ENCODE measurements at places on chromosomes 1 and 21.

DNA sequence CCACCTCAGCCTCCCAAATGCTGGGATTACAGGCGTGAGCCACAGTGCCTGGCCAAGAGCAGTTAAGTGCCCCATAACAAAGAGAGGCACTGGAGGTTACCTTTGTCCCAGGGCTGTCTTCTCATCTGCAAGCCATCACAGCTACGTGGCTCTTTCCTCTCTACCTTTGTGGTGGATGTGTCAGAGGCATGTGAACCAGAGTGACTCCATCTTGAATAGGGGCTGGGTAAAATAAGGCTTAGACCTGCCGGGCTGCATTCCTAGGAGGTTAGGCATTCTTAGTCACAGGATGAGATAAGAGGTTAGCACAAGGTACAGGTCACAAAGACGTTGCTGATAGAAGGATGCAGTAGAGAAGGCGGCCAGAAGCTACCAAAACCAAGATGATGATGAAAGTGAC is 59.4 kb upstream of the POU2F1 start:
- no peak for DNase-seq

DNA sequence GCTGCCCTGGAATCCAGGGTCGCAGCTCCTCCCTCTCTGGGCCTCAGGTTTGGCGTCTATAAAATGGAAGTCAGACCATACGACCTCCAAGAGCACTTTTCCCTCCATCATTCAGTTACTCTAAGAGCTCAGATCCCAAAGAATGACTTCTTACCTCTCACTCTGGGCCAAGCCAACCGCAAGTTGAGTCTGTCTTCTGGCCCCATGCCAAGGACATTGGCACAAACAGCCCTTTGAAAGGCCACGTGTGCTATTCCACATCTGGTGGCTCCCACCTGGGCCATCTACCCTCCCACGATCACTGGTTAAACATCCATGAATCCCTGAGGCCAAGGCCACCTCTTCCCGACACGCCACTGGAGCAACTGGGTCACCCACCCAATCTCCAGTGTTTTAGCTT is 12.4 kb downstream of the SLC2A7 start:
- DNase-seq, result no peak

DNA sequence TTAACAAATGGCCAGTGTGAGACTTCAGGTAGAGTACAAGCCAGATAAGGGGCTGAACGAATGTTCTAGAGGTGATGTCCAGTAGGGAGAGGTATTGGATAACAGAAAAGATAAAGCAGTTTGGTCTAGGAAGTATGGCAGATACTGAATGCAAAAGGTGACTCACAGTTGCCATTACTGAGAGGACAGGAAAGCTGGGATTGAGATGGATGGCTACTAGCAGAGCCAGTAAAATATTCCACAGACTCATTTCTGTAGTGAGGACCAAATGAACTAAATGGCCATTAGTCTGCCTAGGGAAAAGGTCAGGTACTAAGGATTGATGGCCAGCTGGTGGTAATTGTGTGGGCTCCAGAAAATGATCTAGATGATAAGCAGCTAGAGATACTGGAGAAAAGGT is 11.5 kb downstream of the MACO1 start:
- DNase-seq, result no peak

- no peak for DNase-seq
Measured at GRCh38 chr21:46111857-46112724, 14.2 kb downstream of the COL6A2 start.

DNA sequence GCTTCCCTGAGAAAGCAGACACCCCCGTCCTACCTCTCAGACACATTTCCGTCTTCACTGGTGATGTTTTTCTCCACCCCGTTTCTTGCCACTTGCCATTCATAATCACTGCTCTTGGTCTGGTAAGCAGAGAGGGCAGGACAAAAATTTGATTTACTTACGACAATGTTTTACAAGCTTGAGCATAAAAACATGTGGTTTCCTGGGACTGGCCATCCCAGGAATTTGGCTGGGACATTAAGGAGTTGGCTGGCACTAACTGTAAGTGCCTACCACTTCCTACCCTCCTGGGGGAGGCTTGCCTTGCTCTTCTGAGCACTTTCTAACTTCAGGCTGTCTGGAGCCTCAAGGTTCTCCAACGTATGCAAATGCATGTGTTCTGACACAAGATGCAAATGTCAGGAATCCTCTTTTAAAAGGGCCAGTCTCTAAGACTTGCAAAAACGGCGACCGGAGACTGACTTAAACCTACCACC is 24.2 kb downstream of the ZBTB18 start:
- DNase-seq, result no peak

DNA sequence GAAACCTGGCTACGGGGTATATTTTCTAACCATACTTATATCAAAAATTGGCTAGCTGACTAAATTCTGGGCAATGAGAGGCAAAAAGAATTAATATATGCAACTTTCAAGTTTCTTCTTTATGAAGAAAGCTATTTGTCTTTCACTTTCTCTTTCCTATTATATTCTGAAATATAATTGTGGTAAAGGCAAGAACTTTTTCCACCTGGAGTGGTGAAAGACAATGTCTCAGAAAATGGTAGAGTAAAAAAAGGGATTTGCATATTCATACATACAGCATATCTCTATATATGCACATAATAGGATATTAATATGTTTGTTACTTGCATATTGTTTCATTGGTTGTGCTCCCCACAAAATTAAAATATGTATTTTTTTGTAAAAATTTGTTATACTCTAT is 793.8 kb downstream of the PLA2G4A start:
- no peak for DNase-seq

DNA sequence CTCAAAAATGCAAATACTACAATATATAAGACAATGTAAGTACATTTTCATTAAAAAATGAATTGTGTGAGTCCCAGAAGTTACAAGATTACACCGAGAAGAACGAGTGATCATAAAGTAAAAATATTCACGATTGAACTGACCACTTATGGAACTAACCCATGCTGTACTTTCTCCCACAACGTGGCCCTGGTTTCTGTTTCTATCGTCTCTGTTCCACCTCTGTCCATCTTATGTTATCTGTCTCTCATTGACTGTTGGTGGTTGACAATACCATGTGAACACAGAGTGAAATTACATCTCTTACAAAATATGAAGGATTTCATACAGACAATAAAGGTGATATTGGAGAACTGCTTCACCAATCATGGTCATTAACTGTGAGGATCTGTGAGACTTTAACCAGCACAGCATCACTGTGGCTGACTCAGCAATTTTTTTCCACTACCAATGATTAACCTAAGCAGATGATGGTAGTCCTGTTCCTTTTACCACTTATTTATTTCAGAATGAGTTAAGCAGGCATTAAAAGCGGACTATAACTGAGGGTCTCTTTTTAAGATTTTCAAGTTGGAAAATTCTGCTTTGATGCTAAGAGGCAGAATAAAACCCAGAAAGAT is 165.1 kb downstream of the TGFB2 start:
- no peak for DNase-seq

- no peak for DNase-seq
Measured at GRCh38 chr1:94098585-94099111, 22.3 kb downstream of the ABCA4 start.

- no peak for DNase-seq
Measured at GRCh38 chr1:156483397-156483796, 17.2 kb downstream of the MEF2D start.

GRCh38 chr1:202268817-202269216 is 72.9 kb downstream of the UBE2T start:
- DNase-seq, result no peak

GRCh38 chr1:165452336-165453130 is 7.6 kb upstream of the RXRG start:
- no peak for DNase-seq

DNA sequence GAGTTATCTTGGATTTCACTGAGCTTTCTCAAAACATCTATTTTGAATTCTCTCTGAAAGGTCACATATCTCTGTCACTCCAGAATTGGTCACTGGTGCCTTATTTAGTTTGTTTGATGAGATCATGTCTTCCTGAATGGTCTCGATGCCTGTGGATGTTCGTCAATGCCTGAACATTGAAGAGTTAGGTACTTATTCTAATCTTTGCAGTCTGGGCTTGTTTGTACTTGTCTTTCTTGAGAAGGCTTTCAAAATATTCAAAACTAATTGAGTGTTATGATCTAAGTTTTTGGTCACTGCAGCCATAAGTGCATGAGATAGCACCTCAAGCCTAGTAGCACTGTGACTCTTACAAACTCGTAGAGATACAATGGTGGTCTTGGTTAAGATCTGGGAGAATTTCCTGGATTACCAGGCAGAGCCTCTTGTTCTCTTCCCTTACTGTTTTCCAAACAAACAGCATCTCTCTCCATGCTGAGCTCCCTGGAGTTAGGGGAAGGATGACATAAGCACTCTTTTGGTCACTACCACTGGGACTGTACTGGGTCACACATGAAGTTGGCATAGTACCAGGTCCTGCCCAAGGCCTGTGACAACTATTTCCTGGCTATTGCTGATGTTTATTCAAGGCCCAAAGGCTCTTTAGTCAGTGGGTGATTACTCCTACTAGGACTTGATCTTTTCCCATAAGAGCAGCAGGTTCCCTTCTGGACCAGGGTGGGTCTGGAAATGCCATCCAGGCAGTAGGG is 25.6 kb downstream of the SLC22A15 start:
- DNase-seq, result no peak

GRCh38 chr1:234690872-234691271 is 80.9 kb upstream of the IRF2BP2 start:
- DNase-seq, result no peak

DNA sequence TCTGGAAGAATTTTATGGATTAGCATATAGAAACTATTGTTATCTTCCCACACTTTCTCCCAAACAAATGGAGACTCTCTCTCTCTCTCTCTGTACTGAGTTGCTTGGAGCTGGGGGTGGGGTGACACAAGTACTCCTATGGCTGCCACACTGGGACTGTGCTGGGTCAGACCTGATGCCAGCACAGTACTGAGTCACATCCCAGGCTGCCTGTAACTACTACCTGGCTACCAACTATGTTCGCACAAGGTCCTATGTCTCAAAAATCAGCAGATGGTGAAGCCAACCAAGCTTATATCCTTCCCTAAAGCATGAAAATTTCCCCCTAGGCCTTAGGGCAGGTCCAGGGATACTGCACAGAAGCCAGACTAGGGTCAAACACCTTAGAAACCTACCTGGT is 66.6 kb downstream of the FAF1 start:
- DNase-seq, result no peak

DNA sequence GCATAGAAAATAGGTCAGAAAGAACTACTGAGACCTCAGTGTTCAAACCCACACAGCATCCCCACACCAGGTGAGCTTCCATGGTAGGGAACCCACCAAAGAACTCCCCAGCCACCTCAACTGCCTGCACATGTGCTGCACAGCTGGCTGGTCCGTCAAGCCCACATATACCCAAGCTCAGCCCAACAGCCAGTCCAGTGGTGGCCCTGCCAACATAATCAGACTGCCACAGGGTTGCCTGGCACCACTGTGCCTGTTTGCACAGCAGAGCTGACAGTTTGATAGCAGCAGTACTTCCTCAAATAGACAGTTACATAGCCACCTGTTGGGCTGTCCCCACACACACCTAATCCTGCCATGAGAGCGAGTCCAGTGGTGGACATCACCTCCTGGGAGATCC is 283.3 kb upstream of the PRMT6 start:
- no peak for DNase-seq

- DNase-seq, result no peak
Measured at GRCh38 chr1:87650306-87650705, 321.6 kb downstream of the LMO4 start.

DNA sequence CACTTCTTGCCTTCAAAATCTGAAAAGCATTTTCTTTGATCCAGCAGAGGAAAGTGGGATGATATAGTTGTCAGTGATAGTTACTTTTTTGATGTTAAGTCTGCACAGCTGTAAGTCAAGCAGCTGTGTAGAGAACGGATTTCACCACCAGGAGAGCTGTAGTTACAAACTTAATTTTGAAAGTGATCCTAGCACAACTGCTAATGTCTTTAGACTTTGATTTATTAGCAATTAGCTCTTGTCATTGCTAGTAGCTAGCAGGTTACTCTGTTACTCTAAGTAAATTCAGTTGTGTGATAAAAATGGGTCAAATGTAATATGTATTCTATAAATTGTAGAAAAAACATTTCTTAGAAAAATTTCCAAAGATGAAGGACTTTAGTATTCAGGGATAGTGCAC is 46.0 kb downstream of the ALG6 start:
- DNase-seq, result no peak

- peak; percentile 7 for DNase-seq
Measured at GRCh38 chr1:9589144-9589718, 520 bp downstream of the TMEM201 start.

- DNase-seq, result no peak
Measured at GRCh38 chr21:24096651-24097050, 1510.6 kb downstream of the MRPL39 start.

DNA sequence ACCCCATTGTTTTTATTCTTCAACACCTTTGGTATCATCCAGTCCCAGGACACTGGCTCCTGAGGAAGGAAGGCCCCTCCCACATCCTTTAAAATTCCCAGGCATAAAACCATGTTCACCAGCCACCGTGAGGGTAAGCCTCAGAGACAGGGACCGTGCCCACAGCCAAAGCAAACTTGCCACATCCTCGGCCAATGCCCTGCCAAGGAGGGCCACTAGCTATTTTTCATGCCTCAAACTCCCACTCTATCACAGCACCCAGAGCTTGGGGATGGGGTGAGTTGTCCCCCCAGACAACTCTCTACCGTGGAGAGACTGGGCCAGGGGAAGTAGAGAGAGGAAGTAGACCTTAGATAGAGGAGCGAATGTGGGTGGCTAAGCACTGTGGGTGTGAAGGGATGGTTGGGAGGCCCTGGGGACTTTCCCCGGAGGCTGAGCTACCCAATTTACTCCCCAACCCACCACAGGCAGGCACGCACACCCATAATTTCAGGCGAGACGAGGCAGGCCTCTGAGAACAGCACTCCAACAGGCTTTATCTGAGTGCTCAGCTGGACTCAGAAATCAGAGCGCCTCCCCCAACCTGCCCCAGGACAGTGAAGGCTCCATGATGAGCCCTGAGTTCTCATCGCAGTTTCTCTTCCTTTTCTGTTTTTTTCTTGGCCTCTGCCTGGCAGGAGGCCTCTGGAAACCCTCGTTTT is 15.9 kb upstream of the BTG2 start:
- DNase-seq, result no peak

GRCh38 chr1:46136711-46137110 is 4.3 kb upstream of the PIK3R3 start:
- DNase-seq, result no peak

- no peak for DNase-seq
Measured at GRCh38 chr1:18079941-18080735, 27.5 kb upstream of the IGSF21 start.

GRCh38 chr1:27135541-27136235 is 19.2 kb downstream of the SLC9A1 start:
- DNase-seq, result no peak

DNA sequence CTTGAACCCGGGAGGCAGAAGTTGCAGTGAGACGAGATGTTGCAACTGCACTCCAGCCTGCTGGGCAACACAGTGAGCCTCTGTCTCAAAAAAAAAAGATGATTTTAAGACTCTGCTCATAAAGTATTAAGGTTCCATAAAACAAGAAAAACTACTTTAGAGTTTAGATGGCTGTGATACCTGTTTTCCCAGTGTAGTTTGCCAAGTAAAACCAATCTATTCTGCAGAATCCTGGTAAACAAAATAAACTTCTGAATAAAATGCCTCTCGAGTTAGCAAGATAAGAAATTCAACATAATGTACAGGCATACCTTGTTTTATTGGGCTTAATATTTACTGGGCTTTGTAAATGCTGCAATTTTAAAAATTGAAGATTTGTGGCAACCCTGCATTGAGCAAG is 30.8 kb downstream of the LTN1 start:
- no peak for DNase-seq

- peak; percentile 90 for DNase-seq
Measured at GRCh38 chr1:244322791-244323521, 128.8 kb downstream of the ADSS2 start.

- no peak for DNase-seq
Measured at GRCh38 chr1:14517841-14518180, 80.7 kb upstream of the KAZN start.

GRCh38 chr1:19460535-19461219 is 24.7 kb downstream of the CAPZB start:
- no peak for DNase-seq

All from GM04504 (cell line).